ENCODE measurements at places on chromosomes 2 and 18. TPM values are rescaled to one million over a fixed set of nuclear protein-coding genes. Genes with fewer than 3 reads are reported as not detected.

The PROC gene
- 2.6 TPM for total RNA-seq

DNA sequence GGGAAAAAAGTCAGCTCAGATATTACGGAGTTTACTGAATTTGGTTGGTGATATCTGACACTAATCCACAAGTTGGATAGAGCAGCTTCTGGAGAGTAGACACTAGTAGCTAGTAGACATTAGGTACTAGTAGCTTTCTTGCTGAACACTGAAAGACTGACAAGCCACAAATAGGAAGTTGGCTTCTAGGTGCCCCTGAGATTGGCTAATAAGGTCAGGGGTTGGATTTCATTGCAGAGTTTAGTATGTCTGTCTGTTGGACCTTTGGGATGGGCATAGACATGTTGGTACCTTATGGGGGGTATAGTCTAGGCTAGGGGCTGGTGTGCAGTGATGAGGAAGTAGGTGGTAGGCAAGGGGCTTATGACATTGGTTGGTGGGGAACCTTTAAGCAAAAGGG lies 164.9 kb upstream of the LRRTM1 start:
- no peak for DNase-seq

DNA sequence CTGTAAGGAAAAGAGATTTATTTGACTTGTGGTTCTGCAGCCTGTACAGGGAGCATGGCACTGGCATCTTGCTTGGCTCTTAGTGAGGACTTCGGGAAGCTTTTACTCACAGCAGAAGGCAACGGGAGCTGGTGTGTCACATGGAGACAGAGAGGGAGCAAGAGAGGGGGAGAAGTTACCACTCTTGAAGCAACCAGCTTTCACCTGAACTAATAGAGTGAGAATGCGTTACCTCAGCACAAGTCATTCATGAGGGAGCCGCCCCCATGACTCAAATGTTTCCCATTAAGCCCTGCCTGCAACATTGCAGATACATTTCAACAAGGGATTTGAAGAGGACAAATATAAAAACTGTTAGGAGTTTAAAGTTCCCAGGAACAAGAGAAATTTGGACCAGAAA lies 190.0 kb downstream of the CYRIA start:
- DNase-seq: no peak

GRCh38 chr2:148603562-148603920 lies 41.0 kb upstream of the EPC2 start:
- DNase-seq: no peak

DNA sequence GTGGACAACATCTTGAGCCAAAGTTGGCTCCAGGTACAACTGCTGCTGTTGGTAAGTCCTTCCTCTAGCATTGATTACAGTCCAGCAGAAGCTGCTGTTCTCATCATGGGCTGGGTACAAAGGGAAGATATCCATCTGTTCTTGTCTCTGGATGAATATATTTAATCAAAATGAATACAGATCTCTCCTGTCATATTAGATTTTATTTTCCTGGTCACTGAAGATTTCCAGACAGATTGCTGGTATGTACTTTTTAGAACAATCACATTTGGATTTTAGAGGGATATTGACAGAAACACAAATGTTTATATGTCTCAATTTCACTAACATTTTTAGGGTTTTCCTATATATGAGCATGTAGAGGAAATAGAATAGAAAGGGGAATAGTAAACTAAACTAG lies 155.4 kb upstream of the FHL2 start:
- no peak for DNase-seq

DNA sequence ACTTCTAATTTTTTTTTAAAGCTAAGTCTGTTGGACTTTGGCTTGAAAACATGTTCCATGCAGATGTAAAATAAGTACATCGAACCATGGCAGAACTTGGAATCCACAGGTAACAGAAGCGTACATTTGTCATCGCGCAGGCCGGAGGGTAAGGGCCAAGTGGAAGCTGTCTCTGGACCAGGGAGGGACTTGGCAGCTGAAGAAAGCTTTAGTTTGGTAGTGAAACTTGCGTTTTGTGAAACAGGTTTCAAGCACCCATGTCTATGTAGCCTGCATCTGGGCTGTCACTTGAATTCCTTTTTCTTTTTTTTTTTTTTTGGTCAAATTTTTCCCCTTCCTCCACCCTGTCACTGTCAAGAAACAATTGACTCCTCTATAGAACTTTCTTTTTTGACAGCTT lies 20.4 kb downstream of the GRHL1 start:
- DNase-seq: no peak

The SDC1 gene
- total RNA-seq: 11.4 TPM

The HDLBP gene
- total RNA-seq: 1,131 TPM

The ASB18 gene
- not detected for total RNA-seq

DNA sequence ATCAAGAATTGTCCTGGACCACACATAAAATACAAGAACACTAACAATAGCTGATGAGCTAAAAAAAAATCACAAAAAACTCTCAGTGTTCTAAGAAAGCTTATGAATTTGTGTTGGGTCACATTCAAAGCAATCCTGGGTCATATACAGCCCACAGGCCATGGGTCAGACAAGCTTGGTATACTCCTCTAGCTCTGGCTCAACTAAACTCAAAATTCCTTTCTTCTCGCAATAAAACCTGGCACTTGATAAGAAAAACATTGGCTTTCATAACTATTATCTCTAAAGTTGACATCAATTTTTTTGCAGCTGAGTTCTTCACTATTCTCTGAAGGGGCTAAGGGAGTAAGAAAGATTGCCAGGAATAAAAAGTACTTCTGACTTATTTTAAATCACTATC lies 38.3 kb downstream of the FBXO48 start:
- no peak for DNase-seq

The PROKR1 gene
- total RNA-seq: not detected

DNA sequence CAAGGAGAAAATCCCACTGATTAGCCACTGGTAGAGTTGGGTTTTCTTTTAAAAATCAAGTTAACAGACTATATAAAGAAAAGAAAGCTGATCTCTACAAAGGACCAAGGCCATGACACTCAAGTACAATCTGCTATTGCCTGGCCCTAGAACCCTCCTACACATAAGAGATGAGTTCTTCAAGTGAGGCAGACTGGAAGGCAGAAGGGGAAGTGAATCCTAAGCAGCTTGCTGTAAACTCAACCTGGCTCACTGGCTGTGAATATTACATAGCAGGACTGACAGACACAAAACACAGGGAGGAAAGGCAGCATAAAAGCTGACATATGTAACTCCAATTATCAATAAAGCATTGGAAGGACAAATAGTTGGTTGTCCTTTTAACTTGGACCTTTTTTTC lies 65.4 kb downstream of the TRIP12 start:
- no peak for DNase-seq

DNA sequence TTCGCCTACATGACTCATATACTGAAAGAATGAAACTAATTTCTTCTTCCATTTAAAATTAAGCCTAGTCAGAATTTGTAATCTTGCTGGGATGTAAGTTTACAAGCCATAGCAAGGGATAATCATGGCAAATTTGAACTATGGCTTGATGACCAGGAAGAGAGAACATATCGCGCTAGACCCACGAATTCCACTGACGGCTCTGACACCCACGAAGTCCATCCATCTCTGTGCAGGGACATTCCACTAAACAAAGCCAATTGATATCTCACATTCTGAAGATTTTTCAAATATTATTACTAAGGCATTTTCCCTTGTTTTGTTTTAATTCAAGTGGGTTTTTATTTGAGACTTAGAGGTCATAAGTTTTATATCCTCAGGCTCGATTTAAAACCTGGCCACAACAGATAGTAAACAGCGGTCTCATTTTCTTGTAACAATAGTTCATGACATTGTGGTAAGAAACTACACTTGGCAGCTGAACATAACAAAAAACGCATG lies 113.0 kb downstream of the QPCT start:
- DNase-seq: no peak

The DSC1 gene
- total RNA-seq: not detected

GRCh38 chr18:21684731-21685130 lies 19.8 kb downstream of the ABHD3 start:
- DNase-seq: no peak

- DNase-seq: no peak
Observed at GRCh38 chr2:138238908-138239307, 262.7 kb upstream of the SPOPL start.

DNA sequence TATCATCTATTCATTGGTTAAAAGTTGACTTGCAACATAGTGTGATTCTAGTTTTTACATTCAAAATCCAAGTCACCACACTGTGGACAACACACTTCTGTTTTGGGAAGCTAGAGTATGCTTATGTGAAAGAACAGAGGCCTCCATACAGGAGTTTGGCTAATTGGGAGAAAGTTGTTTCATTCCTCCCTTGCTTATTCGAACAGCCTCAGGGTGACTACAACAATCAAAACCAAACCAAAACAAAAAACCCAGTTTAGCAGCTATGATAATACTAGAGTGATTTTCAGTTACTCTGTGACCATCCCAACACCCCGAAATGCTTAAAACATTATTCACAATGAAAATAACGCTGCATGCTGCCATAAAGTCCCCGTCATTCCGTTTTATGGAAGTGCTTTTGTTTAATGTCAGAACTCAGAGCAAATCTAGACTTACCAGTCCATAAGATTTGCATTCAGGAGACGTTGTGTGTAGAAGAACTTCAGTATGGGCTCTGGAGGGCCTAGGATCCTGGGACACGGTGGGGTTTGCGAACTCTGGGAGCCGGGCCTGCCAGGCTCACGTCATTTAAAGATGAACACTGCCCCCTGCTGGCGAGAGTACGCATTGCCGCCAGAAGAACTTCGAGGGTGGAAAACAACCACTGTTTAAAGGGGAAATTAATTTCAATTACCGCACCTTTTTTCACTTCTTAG lies 111.4 kb downstream of the FTCDNL1 start:
- DNase-seq: no peak

- no peak for DNase-seq
Observed at GRCh38 chr18:9348079-9348671, 13.6 kb downstream of the TWSG1 start.

DNA sequence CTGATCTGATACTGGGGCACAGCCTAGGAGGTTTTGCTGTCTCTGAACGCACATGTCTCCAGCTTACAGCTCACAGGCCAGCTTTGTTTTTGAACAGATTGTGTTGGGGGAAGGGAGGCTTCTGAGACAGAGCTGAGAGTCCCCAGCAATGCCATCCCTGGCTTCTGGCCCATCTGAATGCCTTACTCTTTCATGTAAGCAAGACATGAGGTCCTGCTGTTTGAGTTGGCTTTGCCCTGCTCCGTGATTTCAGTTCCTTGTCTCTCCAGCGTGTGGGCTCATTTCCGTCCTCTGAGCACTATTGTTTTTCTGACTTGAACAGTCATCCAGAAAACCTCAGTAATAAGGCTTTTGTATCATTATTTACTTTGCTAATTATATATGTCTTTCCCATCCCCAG lies 194.9 kb upstream of the TNP1 start:
- DNase-seq: no peak

DNA sequence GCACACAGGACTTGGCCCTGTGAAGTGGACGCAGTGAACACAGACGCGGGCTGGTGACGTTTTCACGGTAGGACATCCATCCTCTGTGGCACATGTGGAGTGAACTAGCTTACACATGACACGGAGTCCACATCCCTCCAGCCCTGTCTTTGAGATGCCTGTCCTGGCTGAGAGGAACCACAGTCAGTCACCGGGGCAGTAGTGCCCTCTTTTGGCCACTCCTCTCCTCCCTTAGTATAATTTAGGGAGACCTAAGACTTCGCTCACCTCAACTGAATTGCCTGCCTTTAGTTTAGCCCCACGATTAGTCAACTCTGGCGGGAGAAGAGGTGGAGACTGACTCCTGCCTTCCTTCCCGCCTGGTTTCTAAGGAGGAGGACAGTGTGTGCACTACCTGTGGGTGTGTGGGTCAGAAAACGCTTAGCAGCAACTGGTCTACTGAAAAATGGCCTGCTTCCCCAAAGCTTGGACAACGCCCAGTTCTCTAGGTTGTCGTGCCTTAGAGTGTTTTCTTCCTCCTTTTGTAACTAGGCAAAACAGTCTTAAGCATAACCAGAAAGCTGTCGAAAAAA lies 70.6 kb downstream of the MBP start:
- DNase-seq: no peak

The FTCDNL1 gene
- total RNA-seq: 0.34 TPM

The STARD6 gene
- total RNA-seq: not detected

DNA sequence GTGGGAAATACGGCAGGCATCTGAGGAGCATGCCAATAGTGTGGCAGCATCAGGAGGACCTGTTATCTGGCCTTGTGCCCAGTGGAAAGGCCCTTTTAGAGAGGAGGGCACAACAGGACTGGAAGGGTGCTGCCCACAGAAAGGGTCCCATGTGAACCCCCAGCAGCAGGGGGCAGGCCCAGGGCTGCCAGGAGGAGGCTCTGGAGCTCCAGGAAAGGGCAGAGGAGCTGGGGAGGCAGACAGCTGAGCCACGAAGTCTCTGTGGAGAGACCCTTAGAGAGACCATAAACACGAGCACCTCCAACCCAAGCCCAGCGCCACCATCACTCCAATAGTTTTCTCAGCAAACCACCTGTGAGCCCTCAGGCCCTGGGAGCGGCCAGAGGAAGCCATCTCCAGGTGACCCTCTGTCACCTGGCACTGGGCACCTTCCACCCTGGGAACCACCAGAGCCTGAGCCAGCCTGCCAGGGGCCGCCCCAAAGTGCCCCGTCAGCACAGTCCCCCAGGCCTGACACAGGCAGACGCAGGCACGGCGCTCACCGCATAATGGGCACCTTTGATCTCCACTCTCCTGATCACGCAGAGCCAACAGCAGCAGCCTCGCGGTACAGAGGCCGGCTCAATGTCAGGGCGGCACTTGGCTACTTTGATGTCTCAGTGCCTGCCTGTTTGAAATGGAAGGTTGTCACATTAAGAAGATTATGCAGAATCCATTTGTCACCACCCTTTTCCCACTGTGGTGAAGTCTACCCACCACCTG lies 162.5 kb upstream of the RAB6C start:
- DNase-seq: no peak

The CD8B2 gene
- not detected for total RNA-seq

GRCh38 chr18:7221424-7222155 lies 9.3 kb upstream of the LRRC30 start:
- no peak for DNase-seq

DNA sequence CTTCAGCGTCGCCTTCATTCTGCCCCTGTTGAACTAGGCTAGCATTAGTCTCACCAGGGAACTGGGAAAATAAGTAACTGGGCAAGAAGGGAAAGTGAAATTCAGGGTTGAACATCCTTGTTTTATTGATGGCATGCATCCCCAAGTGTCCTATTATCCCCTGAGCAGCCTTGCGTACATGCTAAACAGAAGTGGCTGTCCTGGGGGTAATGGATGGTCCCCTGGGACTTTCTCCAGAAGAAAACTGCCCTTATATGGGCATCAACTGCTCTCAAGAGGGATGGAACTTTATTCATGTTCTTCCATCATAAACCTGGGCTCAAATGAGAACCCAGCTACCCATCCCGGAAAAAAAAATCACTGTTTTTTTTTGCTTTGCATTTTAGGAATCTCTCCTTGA lies 11.8 kb upstream of the SMIM21 start:
- DNase-seq: no peak

DNA sequence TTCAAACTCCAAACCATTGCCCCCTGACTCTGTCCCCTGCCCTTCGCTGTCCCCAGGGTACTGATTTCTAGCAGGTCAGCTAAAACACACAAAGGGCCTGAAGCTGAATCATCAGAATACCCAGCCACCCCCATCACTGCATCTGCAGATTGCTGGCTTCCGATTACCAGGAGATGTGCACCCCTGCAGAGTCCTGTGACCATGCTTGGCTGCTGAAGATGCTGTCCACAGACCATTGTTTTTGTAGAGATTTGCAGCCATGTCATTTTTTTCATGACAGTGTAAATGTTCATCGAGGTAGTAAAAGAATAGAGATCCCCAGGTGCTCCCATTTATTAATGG lies 463.3 kb downstream of the STK39 start:
- no peak for DNase-seq

Measured in chondrocyte (in vitro differentiated cells).